ENCODE measurements at places on chromosomes 2 and 18.

GRCh38 chr2:241574911-241575623 lies 16.5 kb downstream of the BOK start:
- DNase-seq = no peak

GRCh38 chr2:33488715-33489540 lies 12.5 kb downstream of the RASGRP3 start:
- DNase-seq = no peak

DNA sequence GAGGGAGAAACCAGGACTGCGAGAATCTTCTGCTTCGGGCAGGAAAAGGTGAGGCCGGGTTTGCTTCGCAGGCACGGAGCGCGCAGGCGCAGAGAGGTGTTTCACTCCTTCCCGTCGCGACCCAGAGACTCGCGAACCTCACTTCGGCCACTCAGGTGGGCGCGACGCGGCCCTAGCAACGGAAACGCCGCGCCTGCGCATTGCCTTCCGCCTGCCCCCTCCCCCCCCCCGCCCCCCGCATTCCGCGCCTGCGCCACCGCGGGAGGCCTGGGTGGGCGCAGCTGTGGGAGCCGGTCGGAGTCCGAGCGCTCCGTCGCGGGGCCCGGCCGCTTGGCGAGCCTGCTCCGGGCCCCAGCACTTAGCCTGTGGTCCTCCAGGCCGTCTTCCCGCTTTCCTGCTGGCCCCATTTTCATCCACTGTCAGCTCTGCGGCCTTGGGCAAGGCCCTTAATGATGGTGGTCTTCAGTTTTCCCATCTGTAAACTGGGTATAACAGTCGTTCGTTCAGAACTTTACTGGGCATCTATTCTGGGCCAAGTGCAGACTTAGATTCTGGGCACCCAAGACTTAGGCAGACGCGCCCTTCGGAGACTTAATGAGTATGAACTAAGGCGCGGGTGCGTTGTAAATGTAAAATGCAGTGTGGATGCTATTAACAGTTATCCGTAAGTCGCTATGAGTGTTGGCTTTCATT lies 62.1 kb upstream of the ACKR3 start:
- peak; percentile 46 for DNase-seq

- no peak for DNase-seq
Observed at GRCh38 chr2:6827566-6828298, 38.0 kb downstream of the CMPK2 start.

- no peak for DNase-seq
Observed at GRCh38 chr2:105865222-105865913, 120.7 kb downstream of the NCK2 start.

DNA sequence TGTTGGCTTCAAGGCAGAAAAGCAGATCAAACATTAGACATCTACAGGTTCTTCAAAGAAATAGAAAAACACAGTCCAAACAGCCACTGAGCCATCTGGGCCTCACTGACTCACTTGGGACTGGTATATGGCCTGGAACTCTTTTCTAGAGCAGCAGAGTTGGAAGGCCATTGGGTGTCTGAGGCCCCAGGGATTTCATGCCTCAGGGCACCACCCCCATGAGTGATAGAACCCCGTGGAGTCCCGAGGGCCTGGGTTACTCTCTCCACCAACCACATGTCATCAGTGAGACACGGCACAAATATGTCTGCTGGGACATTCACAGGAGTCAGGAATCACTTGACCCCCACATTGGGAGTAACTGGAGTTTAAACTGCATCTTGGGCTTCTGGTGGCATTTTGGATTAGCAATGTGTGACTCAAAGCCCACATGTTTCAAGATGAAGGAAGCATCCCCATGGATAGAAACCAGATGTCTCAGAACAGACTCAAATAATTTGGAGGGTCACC lies 44.0 kb downstream of the CAPN13 start:
- no peak for DNase-seq

DNA sequence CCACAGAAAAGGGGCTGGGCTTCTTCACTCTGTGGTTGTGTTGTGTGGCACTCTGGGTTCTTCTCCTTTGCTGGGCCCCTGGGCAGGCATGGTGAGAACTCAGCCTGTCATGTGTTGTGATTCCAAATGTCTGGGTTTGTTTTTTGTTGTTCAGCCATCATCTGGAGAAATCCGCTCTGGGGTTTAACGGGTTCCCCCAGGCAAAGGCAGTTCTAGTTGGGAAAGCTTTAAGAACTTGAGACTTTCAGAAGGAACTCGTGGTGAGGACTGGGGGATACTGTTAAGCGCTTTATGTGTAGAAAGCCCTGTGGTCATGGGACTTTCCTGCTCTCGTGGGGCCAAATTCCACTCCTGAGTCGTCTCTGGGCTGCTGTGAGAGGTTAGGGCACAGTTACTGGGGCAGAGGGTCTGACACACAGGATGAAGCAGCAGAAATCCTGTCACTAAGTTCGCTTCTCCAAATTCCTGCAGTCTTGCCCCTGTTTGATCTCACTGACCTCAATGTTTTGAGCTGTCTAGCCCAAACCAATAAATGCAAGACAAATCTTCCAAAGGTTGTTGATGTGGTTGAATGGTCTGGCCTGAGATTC lies 87.7 kb downstream of the RAPGEF4 start:
- DNase-seq = no peak

- no peak for DNase-seq
Observed at GRCh38 chr2:231300020-231300721, 95.3 kb upstream of the B3GNT7 start.

- DNase-seq = no peak
Observed at GRCh38 chr2:107717661-107718060, 109.0 kb upstream of the RGPD4 start.

DNA sequence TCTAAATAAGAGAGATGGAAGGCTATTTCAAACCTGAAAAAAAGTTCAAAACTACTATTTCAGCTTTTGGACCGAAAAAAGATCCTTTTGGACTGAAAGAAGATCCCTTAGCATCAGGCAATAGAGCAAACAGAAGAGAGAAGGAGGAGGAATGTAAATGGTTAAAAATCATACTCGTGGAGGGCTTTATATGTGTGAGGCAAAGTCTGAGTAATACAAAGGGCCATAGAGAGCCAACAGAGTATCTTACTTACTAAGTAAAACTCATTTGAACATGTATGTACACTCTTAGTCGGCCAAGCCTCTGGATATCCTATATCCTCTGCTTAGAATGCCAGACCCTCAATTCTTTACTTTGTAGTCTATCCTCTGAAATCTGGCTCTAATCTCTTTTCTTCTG lies 55.7 kb downstream of the ITSN2 start:
- no peak for DNase-seq

- peak; percentile 72 for DNase-seq
Observed at GRCh38 chr2:157876066-157876785, at the start of gene ACVR1. TSS of gene ACVR1 (minus strand) at chr2:157876330. CDS start at chr2:157799493, 76,837 bp downstream.

DNA sequence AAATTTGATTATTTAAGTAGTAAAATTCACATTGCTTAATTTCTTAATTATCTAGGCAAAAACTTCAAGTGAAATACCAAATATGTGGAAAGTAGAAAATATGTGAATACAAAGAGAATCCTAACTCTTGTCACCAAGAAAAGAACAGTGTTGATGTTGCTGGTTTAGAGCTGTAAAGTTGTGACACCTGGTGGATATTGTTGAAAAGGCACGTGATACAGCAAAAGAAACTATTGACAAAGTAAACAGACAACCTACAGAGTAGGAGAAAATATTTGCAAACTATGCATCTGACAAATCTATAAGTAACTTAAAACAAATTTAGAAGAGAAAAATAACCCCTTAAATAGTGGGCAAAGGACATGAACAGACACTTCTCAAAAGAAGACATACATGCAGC lies 25.6 kb upstream of the ZC3H15 start:
- no peak for DNase-seq

DNA sequence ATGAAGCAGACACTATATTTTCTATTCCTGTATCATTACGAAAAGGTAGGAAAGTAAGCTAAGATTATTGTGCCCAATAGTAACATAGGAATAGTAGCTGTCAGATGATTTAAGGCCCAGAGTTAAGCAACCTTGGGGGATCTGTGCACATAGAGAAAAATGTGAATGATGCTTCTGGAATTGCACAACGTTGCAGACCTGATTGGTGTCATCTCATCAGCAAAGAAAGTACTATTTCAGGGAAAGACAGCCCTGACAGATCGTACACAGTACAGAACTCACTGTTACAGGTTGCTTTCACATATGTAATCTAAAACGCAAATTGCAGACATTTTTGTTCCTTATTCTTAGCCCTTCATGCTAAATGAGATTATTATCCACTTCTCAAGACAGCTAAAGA lies 535.9 kb downstream of the TRIB2 start:
- DNase-seq = no peak

- DNase-seq = no peak
Observed at GRCh38 chr18:2531751-2532150, 39.6 kb downstream of the METTL4 start.

- DNase-seq = no peak
Observed at GRCh38 chr2:108616751-108617161, 82.5 kb downstream of the LIMS1 start.

DNA sequence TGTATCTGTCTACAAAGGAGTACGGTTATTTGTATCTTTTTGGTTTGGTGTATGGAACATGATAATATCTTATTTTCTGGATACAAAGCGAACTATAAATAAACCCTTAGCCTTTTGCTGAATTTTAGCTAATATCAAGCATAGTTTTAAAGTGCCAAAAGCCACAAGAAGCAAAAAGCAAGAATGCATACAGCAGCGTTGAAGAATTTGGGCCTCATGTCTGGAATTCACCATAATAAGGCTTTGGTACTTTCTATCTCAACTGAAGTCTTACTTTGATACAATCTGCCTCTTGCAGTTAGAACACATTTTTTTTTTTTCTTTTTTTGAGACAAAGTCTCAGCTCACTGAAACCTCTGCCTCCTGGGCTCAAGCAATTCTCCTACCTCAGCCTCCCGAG lies 151.5 kb downstream of the ERBB4 start:
- DNase-seq = no peak

GRCh38 chr2:217438821-217439220 lies 564.0 kb downstream of the TNS1 start:
- no peak for DNase-seq

DNA sequence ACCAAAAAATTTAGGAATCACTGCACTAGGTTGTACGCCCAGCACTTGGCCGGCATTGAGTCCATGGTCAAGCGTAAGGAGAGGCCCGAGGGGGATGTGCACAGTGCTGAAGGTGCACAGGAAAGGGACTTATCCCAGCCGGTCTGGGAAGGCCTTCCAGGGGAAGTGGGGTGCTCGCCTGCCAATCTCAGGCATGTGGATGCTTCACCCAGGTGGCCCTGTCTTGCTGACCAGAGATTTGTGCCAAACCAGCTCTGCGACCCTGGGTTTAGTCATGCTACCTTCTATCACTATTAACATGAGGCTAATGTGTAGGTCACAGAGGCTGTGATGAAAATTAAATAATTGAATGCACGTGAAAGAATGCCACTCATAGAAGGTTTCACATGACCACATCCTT lies 1.7 kb upstream of the ITM2C start:
- no peak for DNase-seq

- DNase-seq = no peak
Observed at GRCh38 chr2:98487806-98488189, 43.1 kb downstream of the INPP4A start.

DNA sequence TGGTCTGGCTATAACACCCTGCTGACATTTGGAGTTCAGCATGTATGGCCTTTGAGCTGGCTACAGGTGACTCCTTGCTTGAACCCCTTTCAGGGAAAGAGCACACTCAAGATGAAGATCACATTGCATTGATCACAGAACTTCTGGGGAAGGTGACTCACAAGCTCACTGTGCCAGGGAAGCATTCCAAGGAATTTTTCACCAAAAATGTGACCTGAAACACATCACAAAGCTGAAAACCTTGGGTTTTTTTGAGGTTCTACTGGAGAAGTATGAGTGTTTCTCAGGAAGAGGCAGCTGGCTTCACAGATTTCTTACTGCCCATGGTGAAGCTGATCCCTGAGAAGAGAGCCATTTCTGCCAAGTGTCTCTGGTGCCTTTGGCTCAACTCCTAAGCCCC lies 879.0 kb downstream of the CBLN2 start:
- DNase-seq = no peak

- DNase-seq = no peak
Observed at GRCh38 chr2:42900289-42900891, 108.0 kb upstream of the HAAO start.

DNA sequence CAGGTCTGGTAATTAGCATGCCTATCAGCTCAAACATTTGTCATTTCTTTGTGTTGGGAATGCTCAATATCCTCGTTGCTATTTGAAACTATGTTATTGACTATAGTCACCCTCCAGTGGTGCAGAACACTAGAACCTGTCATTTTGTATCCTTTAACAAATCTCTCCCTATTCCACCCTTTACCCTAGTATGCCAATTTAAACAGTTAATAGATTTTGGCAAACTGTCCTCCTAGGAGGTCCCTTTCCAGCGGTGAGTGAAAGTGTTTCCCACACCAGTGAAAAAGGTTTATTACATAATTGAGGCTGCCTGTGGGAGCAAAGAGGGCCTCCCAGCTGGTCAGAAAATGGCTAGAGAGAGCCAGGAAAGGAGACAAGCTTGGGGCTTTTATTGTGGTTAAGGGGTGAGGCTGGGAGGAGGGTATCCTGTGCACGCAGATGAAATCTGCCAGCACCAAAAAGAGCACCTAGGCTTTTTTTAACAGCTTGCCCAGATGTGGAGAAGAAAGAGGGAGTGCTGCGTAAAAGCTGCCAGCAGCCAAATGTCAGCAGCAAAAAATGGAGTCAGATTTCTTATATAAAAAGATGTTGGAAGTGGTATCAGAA lies 1.8 kb upstream of the DRC1 start:
- DNase-seq = no peak

GRCh38 chr2:13014783-13015182 lies 298.0 kb downstream of the TRIB2 start:
- DNase-seq = no peak

DNA sequence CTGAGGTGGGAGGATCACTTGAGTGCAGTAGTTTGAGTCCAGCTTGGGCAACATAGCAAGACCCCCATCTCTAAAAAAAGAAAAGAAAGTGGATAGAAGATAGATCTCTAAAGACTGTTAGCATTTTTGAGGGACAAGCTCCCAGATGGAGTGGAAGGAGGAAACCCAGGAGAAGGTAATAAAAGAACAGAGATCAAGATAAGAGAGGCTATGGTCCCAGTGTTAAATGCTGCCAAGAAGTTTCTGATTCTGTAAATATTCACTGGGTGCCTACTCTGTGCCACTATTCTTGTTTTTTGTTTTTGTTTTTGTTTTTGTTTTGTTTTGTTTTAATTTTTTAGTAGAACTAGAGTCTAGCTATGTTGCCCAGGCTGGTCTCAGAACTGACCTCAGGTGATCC lies 26.2 kb downstream of the FZD5 start:
- no peak for DNase-seq

DNA sequence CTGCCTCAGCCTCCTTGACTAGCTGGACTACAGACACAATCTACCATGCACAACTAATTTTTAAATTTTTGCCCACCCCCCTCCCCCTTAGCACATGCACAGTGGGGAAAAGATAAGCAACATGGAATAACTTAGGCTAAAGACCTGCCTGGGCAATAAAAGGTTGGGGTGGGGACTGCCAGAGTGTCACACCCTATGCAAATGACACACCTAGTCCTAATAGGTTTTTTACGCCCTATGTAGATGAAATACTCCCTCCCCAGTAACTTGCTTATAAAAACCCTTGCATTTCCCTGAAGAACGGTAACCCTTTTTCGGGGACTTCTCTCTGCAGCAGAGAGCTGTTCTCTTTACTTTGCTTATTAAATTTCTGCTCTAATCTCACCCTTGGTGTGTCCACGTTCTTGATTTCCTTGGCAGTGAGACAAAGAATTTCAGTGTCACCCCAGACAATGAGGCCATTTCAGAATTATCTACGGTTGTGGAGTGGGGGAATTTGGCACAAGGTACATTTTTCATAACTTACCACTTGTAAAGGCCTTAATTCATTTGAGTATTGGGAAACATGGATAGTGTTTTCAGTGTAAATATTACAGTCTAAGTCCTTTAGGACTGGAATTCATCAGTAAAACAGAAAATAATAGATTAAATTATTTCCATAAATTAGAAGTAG lies 109.2 kb downstream of the NOL4 start:
- no peak for DNase-seq

All from GM06990 (cell line).